ENCODE measurements at places on chromosomes 2 and 18.

GRCh38 chr2:62591491-62591890 is 85.5 kb upstream of the TMEM17 start:
- no peaks in the 10 kb centered on the region for H3K36me3 ChIP-seq
- no peak overlapping the region for H3K4me3 ChIP-seq
- DNase-seq, result no peak
- no peaks in the 10 kb centered on the region for H3K27me3 ChIP-seq

GRCh38 chr18:56799756-56800155 is 148.6 kb downstream of the WDR7 start:
- no peaks in the 10 kb centered on the region for H3K27me3 ChIP-seq
- no peak overlapping the region for H3K27ac ChIP-seq
- H3K4me1 ChIP-seq, result peaks cover 9% of the 10 kb centered on the region
- DNase-seq, result no peak

DNA sequence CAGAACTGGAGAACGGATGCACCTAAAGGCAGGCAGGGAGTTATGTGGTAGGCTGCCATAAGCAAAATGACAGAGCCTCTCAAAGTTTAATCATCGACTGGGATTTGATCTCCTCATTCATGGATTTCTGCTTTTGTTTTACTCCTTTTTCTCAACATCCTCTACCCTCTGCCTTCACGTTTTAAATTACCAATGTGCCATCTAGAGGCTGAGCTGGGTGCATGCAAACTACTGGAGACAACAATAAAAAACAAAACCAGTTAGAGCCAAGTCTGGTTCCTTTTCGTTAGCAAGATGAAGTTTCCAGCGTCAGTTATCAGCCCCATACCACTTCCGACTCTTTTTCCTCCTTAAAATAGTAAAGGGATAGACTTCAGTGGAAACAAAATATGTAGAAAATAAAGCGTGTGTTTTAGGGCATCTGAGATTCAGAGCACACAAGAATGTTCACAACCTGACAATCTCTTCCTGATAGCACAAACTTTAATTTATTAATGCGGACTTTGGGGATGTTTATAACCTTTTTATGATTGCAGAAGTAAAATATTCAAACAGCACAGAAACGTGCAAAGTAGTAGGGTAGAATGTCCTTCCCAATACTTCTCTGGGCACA is 117.0 kb downstream of the LAMA1 start:
- DNase-seq, result no peak
- no peaks in the 10 kb centered on the region for H3K27me3 ChIP-seq
- H3K36me3 ChIP-seq, result no peaks in the 10 kb centered on the region
- H3K4me1 ChIP-seq, result no peaks in the 10 kb centered on the region

- peaks cover 37% of the 10 kb centered on the region for H3K4me1 ChIP-seq
- no peaks in the 10 kb centered on the region for H3K36me3 ChIP-seq
- H3K27me3 ChIP-seq, result no peaks in the 10 kb centered on the region
- DNase-seq, result no peak
- no peak overlapping the region for H3K27ac ChIP-seq
These were observed 12.3 kb downstream of the CROCC2 start for GRCh38 chr2:240918258-240919091.

DNA sequence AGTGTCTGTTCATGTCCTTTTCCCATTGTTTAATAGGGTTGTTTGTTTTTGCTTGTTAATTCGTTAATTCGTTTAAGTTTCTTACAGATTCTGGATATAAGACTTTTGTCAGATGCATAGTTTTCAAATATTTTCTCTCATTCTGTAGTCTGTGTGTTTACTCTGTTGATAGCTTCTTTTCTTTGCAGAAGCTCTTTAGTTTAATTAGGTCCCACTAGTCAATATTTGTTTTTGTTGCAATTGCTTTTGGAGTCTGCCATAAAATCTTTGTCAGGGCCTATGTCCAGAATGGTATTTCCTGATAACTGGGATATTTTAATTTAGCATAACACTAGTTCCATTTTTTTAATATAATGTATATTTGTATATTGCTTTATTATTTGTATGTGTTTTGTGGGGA is 1380.1 kb downstream of the SUCLG1 start:
- H3K4me1 ChIP-seq, result no peaks in the 10 kb centered on the region
- H3K27ac ChIP-seq, result no peak overlapping the region
- H3K4me3 ChIP-seq, result no peak overlapping the region
- no peaks in the 10 kb centered on the region for H3K27me3 ChIP-seq
- DNase-seq, result no peak
